ENCODE measurements at places on chromosomes 16 and 17. TPM values are rescaled to one million over a fixed set of nuclear protein-coding genes. Genes with fewer than 3 reads are reported as not detected.

DNA sequence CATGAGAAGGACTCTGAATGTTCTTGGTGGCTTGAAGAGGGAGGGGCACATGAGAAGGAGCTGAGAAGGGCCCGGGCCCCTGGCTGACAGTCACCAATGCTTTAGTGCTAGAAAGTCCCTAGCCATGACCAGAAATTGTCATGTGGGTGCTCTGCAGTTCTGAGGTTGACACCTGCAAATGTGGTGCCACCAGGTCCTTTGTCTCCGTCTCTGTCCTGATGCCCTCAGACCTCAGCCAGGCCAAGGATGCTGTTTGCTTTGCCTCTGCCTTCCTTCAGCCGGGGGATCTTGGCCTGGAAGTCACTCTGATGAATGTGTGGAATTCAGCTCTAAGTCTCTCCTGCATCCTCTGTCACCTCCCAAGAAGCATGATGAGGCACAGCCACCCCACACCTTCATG, 63.6 kb downstream of the TNFRSF13B start:
- DNase-seq, result no peak

GRCh38 chr16:86359571-86359970, 150.8 kb upstream of the FOXF1 start:
- DNase-seq, result no peak

DNA sequence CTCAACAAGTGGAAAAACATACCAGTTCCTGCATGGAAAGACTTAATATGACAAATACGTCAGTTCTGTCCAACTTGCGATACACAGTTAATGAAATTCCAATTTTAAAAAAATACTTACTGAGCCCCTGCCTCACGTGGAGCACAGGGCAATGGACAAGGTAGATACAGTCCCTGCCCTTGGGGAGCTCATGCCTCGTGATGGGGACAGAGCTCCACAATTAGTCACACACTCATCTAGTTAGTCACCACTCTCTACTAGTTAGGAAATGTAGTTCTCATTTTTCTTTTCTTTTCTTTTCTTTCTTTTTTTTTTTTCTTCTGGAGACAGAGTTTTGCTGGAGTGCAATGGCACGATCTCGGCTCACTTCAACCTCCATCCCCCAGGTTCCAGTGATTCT, 74.7 kb upstream of the CDH5 start:
- DNase-seq, result no peak

DNA sequence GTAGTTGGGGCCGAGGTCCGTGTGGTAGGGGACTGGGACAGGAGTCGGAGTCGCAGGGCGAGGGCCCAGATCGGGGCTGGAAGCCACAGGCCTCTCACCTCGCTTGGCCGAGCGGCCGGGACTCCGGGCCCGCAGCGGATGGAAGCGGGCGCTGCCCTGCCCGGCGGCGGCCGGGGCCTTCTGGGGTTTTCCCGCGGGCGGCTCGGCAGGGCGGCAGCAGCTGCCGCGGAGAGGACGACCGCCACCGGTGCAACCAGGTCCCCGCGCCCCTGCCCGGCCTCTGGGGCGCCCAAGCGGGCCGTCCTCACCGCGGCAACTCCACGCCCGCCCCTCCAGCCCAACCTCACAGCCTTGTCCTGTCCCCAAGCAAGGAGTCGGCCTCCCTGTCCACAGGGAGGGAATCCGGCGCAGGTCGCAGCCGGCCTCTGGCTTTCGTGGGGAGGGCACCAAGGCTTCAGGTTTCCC, 15.6 kb upstream of the UTP6 start:
- DNase-seq, result no peak

GRCh38 chr16:9874219-9874618, 308.0 kb downstream of the GRIN2A start:
- DNase-seq, result no peak

DNA sequence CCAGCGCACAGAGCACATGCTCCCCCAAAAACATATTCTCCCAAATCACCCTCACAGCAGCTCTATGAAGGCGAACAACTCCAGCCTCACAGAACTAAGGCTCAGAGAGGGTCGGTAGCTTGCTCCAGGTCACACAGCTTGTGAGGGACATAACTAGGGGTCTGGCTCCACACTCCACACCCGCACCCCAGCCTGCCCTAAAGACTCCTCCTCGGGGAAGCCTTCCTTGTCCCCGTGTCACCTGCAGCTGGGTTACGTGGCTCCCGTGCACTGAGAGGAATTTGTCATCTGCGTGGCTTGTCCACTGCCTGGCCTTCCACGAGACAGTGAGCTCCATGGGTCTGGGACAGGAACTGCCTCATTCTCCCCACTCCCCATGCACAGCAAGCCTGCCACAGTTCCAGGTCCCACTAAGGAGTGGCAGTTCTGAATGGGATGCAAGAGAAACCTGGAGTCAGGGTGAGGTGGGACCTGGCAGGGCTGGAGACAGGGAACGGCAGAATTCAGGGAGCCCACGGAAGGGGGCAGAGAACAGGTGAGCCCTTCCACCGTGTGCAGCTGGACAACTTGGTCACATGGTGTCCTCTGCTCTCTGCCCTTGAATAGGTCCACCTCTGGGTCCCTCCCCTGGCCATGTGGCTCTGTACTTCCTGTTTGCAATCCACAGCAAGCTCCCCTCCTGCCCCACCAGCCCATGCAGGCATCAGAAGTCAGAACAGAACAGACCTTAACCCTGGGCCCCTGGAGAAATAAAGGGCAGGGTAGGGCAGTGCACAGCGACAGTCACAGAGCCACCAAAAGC, 27.4 kb downstream of the TNFRSF13B start:
- DNase-seq, result no peak

- DNase-seq, result no peak
Measured at GRCh38 chr17:79668344-79669250, 57.7 kb upstream of the RBFOX3 start.

- DNase-seq, result no peak
Measured at GRCh38 chr16:77637940-77638339, 84.4 kb upstream of the NUDT7 start.

GRCh38 chr17:6388416-6388815, 46.5 kb downstream of the AIPL1 start:
- DNase-seq, result no peak

DNA sequence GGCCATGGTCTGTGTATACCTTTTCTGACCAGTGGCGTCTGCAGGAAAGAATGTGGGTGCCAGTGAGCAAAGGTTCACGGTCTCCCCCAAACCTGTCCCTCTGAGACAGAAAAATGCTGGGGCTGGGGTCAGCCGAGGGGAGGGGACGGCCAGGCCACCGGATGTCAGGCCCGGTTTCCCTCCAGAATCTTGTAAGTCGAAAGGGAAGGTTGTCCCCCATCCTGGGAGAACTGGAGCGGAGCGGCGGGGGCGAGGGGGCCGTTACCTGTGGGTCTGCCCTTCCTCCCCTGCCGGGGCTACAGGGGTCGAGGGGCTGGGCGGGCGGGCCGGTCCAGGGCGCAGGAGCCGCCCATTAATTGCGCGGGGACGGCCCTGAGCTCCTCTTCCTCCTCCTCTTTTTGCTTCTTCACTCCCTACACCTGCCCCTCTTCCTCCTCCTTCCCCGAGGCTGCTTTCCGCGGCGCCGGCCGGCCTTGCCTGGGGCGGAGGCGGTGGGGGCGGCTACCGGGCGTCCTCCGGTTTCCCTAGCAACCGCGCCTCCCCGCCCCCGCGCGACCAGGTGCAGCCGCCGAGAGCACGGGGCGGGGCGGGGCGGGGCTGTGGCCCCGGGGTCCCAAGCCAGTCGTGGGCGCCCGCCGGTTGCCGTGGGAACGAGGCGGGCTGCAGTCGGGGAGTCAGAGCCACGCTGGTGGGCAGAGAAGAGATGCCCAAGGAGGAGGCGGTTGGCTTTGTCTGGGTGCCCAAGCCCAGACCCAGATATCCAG, at the start of gene MARCHF10:
TSS of gene MARCHF10 (minus strand) at position 503 of the 764 bp plus-strand sequence. CDS start 6,579 bp downstream, outside the sequence.
- DNase-seq, result no peak

DNA sequence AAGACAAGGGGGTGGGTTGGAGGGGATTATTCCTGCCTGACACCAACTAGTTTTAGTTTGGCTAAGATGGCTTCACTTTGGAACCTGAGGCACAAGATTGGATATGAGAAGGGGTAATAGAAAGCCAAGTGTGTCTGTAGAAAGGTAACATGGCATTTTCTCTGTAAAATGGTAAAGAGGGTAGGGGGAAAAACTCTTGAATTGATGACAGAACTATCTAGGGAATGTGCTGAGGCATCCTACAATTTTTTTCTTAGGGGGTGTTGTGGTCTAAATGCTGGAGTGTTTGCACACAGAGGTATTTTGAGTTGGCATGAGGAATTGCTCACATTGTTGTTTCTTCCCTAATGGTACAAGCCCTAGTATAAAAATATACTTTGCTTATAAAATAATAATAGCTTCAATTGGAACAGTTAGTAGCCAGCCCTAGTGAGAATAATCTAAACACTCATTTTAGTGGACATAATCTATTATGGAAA, 25.8 kb downstream of the YPEL2 start:
- no peak for DNase-seq

DNA sequence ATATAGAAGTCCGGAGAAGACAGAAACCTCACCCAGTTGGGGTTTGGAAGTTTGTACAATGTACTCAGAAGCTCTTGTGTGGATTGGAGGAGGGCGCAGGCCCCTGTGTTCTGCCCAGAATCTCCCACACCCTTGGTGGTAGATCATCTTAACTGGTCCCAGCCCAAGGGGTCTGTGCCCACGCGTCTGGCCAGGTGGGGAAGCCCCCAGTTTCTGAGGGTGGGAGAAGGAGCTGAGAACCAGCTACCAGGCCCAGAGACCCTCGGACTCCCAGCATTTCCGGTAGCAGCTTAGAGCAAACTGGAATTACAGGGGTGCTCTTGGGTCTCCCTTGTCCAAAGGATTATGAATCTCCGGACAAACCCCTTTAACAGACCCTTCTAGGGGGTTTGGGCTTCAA, 2.3 kb upstream of the PPP1R9B start:
- no peak for DNase-seq

GRCh38 chr16:85348911-85349334, 236.7 kb upstream of the CIBAR2 start:
- DNase-seq, result no peak

- DNase-seq, result no peak
Measured at GRCh38 chr17:45267436-45268055, 5.7 kb upstream of the SPATA32 start.

DNA sequence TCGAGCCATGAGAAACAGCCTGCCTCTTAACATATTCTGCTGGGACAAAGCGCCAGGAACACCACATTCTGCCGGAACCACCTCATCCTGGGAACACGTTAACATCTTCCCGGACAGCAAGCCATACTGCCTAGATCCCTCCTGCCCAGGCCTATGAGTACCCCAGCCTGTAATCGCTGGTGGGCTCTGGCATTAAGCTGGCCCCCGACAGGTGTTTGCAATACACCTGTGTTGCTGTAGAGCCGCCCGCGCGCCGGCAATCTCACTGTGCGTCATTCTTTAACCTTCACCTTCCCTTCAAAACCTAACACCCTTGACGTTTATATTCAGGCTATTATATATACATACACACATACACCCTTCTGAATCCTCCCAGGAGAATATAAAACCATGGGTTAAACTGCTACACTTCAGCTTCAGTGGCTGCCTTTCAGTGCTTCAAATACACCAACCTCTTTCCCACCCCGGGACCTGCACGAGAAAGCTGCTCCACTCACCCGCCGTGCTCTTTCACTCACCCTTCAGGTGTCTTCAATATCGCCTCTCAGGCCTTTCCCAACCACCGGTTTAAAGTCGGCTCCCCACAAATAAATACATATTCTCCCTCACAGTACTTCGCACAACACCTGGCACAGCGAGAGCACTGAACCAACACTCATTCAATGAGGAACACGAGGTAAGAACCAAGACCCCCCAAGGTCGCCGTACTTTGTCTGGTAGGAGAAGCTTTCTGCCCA, 1.0 kb upstream of the ENDOV start:
- no peak for DNase-seq

DNA sequence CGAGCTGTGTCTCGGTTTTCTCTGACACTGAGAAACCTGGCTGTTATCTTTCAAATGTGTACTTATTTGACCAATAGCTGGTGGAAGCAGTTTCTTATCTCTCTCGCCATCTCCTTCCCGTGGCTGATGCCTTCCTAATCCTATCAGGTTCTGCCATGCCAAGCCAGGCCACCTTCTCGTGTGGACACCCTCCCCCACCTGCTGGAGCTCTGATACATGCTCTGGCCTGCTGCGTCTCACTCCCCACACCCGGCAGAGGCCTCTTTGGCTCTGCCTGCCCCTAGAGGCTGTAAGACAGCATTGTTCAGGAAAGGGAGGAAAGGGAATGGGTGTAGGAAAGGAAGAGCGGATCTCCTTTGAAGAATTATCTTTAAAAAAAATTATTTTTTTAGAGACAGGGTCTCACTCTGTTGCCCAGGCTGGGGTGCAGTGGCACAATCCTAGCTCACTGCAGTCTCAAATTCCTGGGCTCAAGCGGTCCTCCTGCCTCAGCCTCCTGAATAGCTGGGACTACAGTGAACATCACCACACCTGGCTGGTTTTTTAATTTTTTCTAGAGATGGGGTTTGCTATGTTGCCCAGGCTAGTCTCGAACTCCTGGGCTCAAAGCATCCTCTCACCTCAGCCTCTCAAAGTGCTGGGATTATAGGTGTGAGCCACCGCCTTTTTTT, 7.5 kb upstream of the ARMC5 start:
- DNase-seq, result no peak

- DNase-seq, result no peak
Measured at GRCh38 chr17:81641825-81642489, 5.0 kb downstream of the TSPAN10 start.

DNA sequence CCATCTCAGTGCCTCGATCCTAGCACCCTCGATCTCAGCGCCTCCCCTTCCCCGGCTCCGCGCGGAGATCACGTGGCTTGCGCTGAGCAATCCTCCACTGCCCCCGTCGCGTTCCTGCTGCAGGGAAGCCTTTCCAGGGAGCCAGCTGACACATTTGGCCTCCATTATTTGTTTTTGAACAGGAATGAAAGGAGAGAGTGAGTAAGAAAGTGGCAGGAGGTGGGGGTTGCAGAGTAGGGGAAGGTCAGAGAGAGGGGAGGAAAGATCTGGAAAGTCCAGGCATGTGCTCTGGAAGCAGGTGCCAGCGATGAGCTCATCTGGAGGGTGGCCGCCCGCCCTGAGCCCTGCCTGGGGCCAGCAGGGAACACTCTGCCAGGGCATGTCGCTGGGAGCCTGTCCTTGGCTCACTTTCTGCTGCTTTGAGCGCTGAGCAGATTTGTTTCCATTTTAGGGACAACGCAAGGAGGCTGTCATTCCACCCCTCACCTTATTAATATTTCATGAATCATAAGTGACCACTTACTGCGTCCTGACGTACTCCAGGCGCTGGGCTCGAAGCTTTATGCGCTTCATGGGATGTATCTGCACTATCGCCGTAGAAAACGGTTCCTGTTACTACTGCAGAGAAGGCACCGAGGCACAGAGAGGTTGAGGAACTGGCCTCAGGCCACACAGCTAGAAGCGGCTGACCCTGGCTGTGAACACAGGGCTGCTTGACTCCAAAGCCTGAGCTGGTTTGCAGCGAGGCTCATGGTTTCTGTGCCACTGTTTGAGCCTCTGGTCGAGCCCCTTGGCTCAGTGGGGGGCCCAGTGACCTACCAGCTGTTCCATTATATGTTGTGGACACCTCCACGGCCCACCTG, 283.1 kb downstream of the SEC14L1 start:
- peak; percentile 87 for DNase-seq

The YBX2 gene
- total RNA-seq, result 0.07 TPM

The DPH1 gene
- total RNA-seq, result 13.2 TPM

The CEP295NL gene
- total RNA-seq, result 0.73 TPM

The GDPD1 gene
- 3.2 TPM for total RNA-seq

The KLHDC4 gene
- total RNA-seq, result 34.0 TPM

Measured in pulmonary artery endothelial cell (primary cell).